ENCODE measurements at places on chromosomes 11 and 22. TPM values are rescaled to one million over a fixed set of nuclear protein-coding genes. Genes with fewer than 3 reads are reported as not detected.

- no peak for DNase-seq
- H3K4me1 ChIP-seq, result peaks cover 7% of the 10 kb centered on the region
- H3K27ac ChIP-seq, result peak within 1 kb of the TSS; percentile 91
- H3K27me3 ChIP-seq, result no peaks in the 10 kb centered on the region
- peak within 1 kb of the TSS; percentile 70 for H3K4me3 ChIP-seq
- peaks cover 46% of the 10 kb centered on the region for H3K36me3 ChIP-seq
Measured at GRCh38 chr11:62832336-62833234, at the start of gene TEX54. Gene TEX54 (minus strand): TSS chr11:62832841.

- no peaks in the 10 kb centered on the region for H3K36me3 ChIP-seq
- no peak for DNase-seq
- no peaks in the 10 kb centered on the region for H3K4me1 ChIP-seq
Measured at GRCh38 chr11:34631737-34632104, 10.8 kb downstream of the EHF start.

- no peaks in the 10 kb centered on the region for H3K27me3 ChIP-seq
- peaks cover 52% of the 10 kb centered on the region for H3K36me3 ChIP-seq
- H3K27ac ChIP-seq, result peak overlapping the region; percentile 58
- no peak for DNase-seq
Measured at GRCh38 chr22:41664490-41664889, 24.2 kb downstream of the SNU13 start.

DNA sequence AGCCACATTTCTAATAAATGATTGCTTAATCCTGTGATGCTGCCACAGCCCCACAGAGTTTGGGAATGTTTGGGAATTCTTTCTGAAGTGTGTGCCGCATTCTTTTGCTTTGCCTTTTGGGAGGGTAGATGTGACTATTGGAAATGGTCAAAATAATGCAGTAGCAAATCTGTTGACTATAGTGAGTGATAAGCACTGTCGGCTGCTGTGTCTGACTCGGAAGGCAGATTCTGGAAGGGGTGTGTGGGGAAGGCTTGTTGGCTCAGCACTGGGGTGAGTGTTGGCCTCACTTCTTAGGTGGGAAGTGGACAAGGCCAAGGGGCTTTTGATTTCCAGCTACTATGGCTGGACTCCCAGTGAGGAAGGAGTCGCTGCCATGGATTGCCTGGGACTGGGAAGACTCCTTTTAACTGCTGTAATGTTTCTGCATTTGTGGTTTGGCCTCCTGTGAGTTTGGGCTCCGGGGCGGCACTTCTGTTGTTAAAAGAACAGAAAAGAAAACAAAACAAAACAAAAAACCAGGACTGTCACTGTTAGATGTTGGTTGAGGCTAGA, 20.1 kb downstream of the ZBTB16 start:
- no peaks in the 10 kb centered on the region for H3K36me3 ChIP-seq
- H3K27me3 ChIP-seq, result no peaks in the 10 kb centered on the region

GRCh38 chr11:69986440-69986787, 91.7 kb upstream of the ANO1 start:
- H3K27me3 ChIP-seq, result peaks cover 91% of the 10 kb centered on the region
- no peaks in the 10 kb centered on the region for H3K36me3 ChIP-seq
- DNase-seq, result no peak
- H3K27ac ChIP-seq, result no peak overlapping the region
- no peak overlapping the region for H3K4me3 ChIP-seq

Gene NUCB2
- 39.6 TPM for total RNA-seq

Gene SLC37A2
- 0.26 TPM for total RNA-seq

DNA sequence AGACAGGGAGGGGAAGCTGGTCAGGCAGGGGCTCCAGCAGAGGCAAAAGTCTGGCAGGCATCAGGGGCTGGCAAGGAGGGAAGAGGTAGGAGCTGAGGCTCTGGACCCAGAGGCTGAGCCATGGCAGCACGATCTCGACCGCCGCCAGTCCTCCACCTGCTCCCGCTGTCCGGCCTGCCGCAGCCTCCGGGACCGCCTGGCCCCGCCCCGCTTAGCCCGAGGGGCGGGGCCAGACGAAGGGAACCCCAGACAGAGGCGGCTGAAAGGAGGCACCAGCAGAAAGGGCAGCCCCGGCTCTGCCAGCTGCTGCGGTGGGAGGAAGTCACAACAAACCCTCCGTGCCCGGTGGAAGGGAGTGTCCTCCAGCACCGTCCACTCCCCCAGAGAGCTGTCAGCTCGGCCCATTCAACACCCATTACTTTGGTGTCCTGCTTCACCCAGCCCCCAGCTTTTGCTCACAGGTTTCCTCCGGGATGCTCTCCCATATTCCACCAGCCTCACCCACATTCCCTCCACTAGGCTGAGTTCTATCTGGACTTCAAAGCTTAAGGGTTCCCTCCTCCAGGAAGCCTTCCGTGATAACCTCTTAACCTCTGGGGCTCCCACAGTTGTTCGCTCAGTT, at the start of gene MFNG:
Gene MFNG, minus strand, starts transcription at position 161 of the 622 bp plus-strand sequence. CDS start 207 bp downstream, outside the sequence.
- H3K4me3 ChIP-seq, result no peak within 1 kb of the TSS
- H3K27ac ChIP-seq, result no peak within 1 kb of the TSS
- no peaks in the 10 kb centered on the region for H3K36me3 ChIP-seq
- no peaks in the 10 kb centered on the region for H3K27me3 ChIP-seq

DNA sequence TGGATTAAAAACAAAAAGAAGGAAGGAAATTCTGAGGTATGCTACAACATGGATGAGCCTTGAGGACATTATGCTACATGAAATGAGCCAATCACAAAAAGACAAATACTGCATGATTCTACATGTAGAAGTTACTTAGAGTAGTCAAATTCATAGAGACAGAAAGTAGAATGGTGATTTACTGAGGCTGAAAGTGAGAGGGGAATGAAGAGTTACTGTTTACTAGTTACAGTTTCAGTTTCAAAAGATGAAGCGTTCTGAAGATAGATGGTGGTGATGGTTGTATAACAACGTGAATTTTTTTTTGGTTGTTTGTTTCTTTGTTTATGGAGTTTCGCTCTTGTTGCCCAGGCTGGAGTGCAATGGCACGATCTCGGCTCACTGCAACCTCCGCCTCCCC, 9.5 kb downstream of the OR5P2 start:
- DNase-seq, result no peak
- H3K27me3 ChIP-seq, result no peaks in the 10 kb centered on the region
- H3K36me3 ChIP-seq, result no peaks in the 10 kb centered on the region
- H3K27ac ChIP-seq, result no peak overlapping the region

Gene KDM4F
- total RNA-seq, result not detected

- H3K4me3 ChIP-seq, result no peak overlapping the region
- no peaks in the 10 kb centered on the region for H3K27me3 ChIP-seq
- H3K4me1 ChIP-seq, result no peaks in the 10 kb centered on the region
- DNase-seq, result no peak
Measured at GRCh38 chr11:22884217-22884616, 23.9 kb upstream of the CCDC179 start.

GRCh38 chr22:20807315-20807752, 33.4 kb downstream of the SERPIND1 start:
- H3K4me1 ChIP-seq, result no peaks in the 10 kb centered on the region
- H3K4me3 ChIP-seq, result no peak overlapping the region
- peak; percentile 35 for DNase-seq
- peaks cover 20% of the 10 kb centered on the region for H3K36me3 ChIP-seq

GRCh38 chr11:69801513-69802335, 17.5 kb downstream of the FGF3 start:
- no peaks in the 10 kb centered on the region for H3K4me1 ChIP-seq
- DNase-seq, result peak; percentile 42
- no peaks in the 10 kb centered on the region for H3K27me3 ChIP-seq
- no peaks in the 10 kb centered on the region for H3K36me3 ChIP-seq
- H3K27ac ChIP-seq, result no peak overlapping the region

GRCh38 chr22:23762842-23763578, at the start of gene C22orf15:
Gene C22orf15 (plus strand): TSS chr22:23762990. CDS start chr22:23763307, 317 bp downstream.
- peaks cover 47% of the 10 kb centered on the region for H3K4me1 ChIP-seq
- peak within 1 kb of the TSS; percentile 29 for H3K4me3 ChIP-seq
- H3K36me3 ChIP-seq, result peaks cover 8% of the 10 kb centered on the region
- peak within 1 kb of the TSS; percentile 49 for H3K27ac ChIP-seq

DNA sequence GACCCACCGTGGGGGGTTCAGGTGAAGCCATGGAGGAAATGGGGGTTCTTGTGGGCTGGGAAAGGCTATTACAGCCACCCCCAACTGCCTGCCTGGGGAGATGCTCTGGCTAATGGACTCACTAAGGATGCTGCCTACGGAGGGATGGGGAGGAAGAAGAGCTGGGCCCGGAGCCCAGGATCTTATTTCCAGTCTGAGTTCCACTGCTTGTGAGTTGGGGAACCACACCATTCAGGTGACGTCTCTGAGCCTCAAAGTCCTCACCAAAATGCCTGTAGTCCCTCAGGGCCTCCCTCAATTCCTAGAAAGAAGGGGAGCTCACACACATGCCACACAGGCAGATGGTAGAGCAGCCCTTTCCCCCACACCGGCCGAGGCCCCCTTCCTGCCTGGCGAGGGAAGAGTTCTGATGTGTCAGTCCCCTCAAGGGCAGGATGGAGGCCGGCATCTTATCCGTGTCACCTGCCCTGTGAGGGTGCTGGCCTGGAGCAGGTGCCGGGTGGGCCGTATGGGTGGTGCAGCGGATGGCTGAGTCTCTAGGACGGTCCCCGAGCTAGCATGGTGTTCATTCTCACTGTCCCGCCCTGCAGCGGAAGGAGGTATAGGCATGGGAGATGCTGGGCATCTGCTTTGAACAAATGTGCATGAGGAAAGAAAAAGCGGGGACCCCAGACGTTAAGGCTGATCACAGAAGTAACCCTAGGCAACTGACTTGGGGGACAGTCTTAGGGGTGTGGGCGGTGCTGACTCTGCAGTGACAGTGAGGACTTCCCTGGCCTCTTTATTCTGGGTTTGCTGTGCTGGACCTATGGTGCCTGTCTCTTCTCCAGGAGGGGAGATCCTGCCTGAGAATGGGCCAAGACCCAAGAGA, 15.7 kb downstream of the MRGPRF start:
- no peak overlapping the region for H3K4me3 ChIP-seq
- H3K4me1 ChIP-seq, result peaks cover 10% of the 10 kb centered on the region
- no peaks in the 10 kb centered on the region for H3K36me3 ChIP-seq
- no peaks in the 10 kb centered on the region for H3K27me3 ChIP-seq
- H3K27ac ChIP-seq, result no peak overlapping the region

DNA sequence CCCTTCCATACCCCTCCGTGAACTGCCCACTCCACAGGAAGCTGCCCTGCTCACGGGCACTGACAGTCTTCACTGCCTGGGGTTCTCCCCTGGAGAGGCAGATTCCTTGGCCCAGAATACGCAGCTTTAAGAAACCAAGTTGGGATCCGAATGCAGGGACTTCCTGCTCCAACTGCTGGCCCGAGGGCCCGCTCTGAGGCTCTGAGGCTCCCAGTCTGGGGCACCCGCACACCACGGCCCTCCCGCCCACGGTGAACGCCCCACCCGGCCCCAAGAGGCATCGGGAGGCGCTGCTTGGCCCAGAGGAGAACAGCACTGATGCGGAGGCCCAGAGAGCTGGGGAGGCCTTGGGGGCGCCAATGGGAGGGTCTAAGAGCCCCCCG, 42.3 kb downstream of the IGF2 start:
- no peaks in the 10 kb centered on the region for H3K4me1 ChIP-seq
- H3K4me3 ChIP-seq, result no peak overlapping the region
- no peak overlapping the region for H3K27ac ChIP-seq
- H3K36me3 ChIP-seq, result no peaks in the 10 kb centered on the region
- no peaks in the 10 kb centered on the region for H3K27me3 ChIP-seq

DNA sequence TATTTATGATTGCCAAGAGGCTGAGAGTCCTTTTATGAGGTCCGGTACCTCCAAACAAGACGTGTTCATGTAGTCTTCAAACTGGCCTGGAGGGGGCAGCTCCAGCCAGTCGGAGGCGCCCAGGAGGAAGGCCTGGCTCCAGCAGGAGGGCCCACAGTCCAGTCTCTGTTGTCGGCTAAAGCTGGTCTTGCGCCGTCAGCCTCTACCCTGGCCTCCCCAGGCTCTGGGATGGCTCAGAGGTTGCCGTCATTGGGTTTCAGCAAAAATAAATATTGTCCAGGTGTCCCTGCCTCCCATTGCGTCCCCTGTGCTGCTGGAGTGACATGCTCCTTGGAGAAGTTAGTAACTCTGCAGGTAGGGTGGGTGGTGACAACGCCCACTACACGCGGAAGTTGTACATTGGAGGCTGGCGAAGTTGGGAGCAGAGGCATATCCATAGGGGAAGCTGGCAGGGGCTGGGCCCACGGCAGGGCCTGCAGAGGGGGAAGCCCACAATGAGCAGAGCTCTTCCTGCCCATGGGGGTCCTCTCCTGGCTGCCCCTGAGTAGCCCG, 1.0 kb upstream of the SLC25A1 start:
- H3K27ac ChIP-seq, result peak overlapping the region; percentile 81
- peak overlapping the region; percentile 87 for H3K4me3 ChIP-seq
- no peaks in the 10 kb centered on the region for H3K27me3 ChIP-seq
- peak; percentile 81 for DNase-seq
- H3K4me1 ChIP-seq, result peaks cover 29% of the 10 kb centered on the region

DNA sequence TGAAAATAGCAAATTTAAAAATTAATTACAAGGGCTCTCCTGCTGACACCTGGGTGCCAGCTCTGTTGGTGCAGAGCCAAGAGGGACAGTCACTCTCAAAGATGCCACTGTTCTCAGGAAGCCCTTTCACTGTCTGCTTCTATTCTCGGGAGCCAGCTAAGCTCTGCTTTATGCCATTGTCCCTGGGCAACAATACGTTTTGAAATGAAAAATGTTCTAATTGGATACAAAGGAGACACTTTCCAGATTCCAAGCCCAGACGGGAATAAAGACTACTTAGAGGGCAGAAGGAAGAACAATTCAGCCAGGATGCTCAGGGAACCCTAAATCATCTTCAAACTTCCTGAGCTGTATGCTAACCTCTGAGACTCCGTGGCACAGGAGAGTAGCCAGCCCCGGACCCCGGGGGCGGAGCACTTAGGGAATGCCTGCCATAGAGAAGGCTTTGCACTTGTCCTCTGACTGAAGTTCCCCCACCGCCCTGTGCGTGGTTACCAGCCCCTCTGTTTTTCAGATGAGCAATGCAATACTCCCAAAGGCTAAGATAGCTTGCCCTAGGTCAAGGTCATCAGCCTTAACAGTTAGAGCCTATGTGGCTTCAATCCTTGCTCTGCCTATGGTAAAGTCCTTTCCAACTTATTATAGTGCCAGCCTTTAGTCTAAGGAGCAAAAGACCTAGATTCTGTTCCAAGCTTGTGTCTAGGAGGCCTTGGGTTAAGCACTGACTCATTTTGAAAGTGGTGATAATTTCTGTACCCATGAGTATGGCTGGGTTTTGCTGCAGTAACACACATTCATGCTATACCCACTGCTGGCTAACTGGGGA, 150.9 kb downstream of the CACNA1I start:
- no peaks in the 10 kb centered on the region for H3K36me3 ChIP-seq
- no peak for DNase-seq
- H3K4me1 ChIP-seq, result no peaks in the 10 kb centered on the region
- H3K4me3 ChIP-seq, result no peak overlapping the region
- no peaks in the 10 kb centered on the region for H3K27me3 ChIP-seq

Gene CFAP300
- total RNA-seq, result 11.3 TPM

Gene HBG2
- not detected for total RNA-seq

GRCh38 chr11:131307506-131307905, 62.9 kb upstream of the NTM start:
- H3K27ac ChIP-seq, result no peak overlapping the region
- H3K4me3 ChIP-seq, result no peak overlapping the region
- peaks cover 48% of the 10 kb centered on the region for H3K27me3 ChIP-seq
- H3K4me1 ChIP-seq, result no peaks in the 10 kb centered on the region

Gene FAM83F
- total RNA-seq, result not detected

Measured in A673 (cell line).